ENCODE measurements at places on chromosomes 12 and 14.
A peak's percentile ranks its signal among the peaks of the same experiment; 100 is the strongest.

- DNase-seq, result no peak
These were observed 42.0 kb downstream of the HECTD4 start for GRCh38 chr12:112340230-112340629.

- DNase-seq, result no peak
These were observed 137.7 kb downstream of the SPTSSA start for GRCh38 chr14:34324363-34324795.

DNA sequence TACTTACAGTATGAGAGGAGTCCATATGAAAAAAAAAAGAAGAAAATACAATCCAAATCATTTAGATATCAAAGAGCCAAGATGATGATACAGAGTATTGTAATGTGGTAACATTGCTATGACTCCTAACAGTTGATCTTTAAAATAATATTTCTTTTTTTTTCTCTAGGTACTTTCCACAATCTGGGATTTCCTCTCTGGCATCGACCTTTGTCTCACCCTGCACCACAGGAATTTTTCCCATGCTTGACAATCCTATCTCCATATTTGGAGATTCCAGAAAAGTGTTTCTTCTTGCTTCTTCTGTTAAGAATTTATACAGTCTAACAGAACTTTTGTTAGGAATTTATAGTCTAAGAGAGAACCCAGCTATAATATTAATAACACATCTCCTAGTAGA lies 184.4 kb downstream of the ITPR2 start:
- DNase-seq, result no peak

- DNase-seq, result no peak
These were observed 49.2 kb upstream of the SGPP1 start for GRCh38 chr14:63777024-63777423.

GRCh38 chr14:103434868-103435442 lies 49.7 kb downstream of the MARK3 start:
- no peak for DNase-seq

- no peak for DNase-seq
These were observed 4.1 kb downstream of the TUBA1B start for GRCh38 chr12:49126852-49127763.

GRCh38 chr12:3933074-3933818 lies 60.0 kb upstream of the PARP11 start:
- DNase-seq, result no peak

DNA sequence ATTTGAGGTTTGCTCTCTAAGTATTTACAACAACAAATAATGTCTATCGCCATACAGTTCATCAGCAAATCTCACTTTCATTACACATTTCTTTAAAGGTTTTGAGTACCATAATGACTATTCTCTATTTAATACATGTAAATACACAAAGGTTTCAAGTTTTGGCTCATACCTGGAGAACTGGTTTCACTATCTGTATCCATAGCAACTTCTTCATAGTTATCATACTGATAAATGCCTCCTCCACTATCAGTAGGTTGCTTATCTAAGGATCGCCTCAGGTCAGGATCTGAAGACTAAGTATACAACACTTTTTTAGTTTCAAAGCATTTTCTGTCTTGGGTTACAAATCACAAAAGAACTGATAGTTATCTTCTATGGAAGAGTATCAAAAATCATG lies 21.4 kb downstream of the ZFC3H1 start:
- no peak for DNase-seq

- DNase-seq, result no peak
These were observed 83.0 kb downstream of the PPFIBP1 start for GRCh38 chr12:27606986-27607385.

- no peak for DNase-seq
These were observed 51.1 kb upstream of the PWP1 start for GRCh38 chr12:107634530-107634929.

DNA sequence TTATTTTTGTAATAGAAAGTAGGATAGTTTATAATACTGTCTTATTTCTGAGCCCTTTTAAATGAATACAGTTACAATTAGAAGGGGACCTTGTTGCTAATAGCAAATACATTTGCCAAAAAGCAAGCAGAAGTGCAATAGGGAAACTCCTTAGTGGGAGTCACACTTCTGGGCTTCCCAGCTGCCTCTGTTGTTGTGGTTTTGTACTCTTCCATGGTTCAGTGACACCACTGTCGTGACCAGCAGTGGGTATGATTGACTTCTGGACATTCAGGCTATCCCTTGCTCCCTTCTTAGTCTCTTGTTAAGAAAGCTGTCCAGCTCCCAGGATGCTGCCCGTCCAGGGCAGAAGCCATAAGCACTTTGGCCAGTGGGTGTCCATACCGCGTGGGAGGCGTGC lies 22.6 kb downstream of the TCTN1 start:
- DNase-seq, result no peak

- no peak for DNase-seq
These were observed 72.7 kb upstream of the ZFP36L1 start for GRCh38 chr14:68865542-68865941.

DNA sequence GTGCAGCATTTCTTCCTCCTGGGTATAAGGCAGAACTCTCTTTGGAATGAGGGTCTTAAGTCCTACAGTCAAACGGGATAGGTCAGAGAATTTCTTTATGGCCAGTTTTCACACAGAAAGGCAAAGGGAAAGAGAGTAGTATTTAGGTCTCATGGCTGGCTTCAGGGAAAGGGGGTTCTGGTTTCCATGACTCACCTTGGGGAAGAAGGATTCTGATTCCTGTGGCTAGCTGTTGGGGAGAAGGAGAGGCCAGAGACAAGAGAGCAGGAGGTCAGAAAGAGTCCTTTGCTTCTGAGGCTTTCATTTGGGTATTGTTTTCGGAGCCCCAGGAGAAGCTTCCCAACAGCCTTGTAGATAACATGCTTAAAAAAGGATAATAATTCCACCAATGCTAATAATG lies 332.5 kb downstream of the NPAS3 start:
- no peak for DNase-seq

DNA sequence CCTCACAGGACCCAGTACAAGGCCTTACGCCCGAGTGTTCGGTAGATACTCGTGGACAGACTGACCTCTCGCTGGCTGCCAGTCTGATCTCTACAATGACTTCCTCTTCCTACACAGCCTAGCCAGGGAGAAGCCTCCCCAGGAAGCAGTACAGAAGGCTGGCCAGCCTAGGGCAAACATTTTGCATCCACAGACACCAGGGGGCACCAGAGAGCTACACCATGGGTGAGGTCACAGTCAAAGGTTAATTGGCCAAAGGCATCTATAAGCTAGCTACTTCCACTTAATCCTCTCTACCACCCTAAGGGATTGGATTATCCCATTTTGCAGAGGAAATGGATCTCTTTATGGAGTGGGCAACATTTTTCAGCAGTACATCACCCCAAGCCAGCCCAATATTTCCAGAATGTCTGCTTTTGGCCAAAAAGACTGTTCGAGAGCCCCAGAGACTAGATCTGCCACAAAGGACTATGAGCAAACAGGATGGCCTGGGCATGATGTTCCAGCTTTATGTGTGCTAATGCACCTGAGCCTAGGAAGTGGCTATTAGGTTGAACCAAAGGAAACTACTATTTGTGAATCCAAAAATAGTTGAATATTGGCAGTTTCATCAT lies 14.6 kb upstream of the PNMA1 start:
- peak; percentile 90 for DNase-seq

- DNase-seq, result no peak
These were observed 131.2 kb downstream of the NUBPL start for GRCh38 chr14:31692376-31692781.

DNA sequence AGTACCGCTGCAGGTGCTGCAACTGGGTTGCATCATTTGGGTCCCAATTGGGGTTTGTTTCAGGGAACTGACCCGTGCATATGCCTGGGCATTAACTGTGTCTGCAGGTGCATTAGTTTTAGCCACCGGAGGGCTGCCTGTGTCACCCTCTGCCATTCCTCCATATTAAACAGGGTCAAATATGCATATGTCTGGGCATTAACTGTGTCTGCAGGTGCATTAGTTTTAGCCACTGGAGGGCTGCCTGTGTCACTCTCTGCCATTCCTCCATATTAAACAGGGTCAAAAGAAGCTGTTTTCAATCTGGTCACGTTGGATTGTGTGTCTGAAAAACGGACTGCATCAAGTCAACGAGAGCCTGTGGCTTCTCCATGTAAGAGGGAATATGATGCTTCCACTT lies 1317.0 kb downstream of the TMEM121 start:
- no peak for DNase-seq

DNA sequence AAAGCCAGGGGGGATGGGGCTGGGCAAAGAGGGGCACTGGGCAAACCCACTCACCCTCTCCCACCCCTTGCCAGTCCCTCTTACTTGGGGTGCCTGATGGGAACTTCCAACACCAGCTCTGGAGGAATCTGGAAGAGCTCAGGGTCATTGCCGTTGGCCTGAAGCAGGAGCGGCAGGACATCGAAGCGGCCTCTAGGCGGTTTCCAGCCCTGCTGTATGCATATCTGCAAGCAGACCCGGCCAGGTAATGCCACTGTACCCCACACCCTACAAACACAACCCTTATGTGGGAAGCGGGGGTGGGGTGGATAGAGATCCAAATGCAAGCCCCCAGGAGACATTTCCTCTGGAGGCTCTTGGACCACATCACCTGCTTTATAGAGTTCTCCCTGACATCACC lies 83.6 kb downstream of the NOS1 start:
- DNase-seq, result no peak

Data from stimulated activated CD8-positive, alpha-beta memory T cell treated with anti-CD3 and anti-CD28 coated beads, Interleukin-4, amount 100 ng/mL, for 1 hour (primary cell).